ENCODE measurements at places on chromosomes 16 and 17.

DNA sequence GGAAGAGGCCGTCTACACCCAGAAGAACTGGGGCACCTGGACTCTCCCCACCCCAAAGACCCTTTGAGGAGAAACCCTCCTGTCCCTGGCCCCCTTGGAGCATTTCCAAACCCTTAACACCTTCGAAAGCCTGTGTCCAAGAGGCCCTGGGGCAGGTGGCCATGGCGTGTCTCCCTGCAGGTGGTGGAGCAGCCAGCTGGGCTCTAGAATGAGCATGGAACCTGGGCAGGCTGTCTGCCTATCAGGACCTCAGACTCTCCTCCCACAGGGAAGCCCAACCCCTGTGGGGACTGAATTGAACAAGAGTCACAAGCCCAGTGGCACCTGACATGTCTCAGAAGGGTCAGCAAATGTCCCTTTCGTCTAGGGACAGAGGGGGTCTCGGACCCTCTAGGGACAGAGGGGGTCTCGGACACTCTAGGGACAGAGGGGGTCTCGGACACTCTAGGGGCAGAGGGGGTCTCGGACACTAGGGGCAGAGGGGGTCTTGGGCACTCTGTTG lies 8.4 kb downstream of the CBX4 start:
- DNase-seq, result no peak

DNA sequence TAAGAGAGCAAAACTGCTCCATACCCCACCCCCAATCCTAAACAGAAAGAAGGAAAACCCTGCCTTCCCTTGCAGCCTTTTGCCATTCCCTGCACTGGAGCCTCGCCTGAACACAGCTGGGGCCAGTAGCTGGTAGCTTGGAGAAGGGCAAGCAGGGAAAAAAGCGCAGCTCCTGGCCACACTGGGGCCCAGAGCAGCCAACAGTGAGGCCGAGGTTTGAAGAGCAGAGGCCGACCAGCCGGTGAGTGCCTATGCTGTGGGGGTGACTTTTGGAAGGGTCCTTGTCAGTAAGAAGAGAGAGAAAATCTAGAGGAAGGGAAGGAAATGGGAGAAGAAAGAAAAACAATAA lies 3.2 kb upstream of the HOXB9 start:
- DNase-seq, result no peak

DNA sequence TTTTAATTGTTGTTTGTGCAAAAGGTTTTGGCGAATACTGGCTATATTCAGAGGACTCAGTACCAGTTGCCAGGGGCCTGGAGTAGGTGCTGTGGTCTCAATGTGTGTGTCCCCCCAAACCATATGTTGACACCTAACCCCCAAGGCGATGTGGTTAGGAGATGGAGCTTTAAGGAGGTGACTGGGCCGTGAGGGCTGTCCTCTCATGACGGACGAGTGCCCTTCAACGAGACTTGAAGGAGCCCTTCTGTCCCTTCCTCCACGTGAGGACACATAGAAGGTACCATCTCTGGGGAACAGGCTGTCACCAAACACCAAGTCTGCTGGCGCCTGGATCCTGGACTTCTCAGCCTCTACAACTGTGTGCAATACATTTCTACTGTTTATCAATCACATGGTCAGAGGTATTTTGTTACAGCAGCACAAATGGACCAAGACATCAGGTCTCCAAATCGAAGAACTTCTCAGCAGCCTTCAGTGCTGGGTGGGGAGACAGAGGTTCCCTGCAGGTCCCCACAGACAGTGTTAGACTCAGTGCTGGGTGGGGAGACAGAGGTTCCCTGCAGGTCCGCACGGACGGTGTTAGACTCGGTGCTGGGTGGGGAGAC lies 24.8 kb upstream of the METRNL start:
- DNase-seq, result no peak

- no peak for DNase-seq
Observed at GRCh38 chr17:32586666-32587065, 99.9 kb downstream of the CDK5R1 start.

- no peak for DNase-seq
Observed at GRCh38 chr16:23608194-23608593, 12.1 kb upstream of the NDUFAB1 start.

GRCh38 chr17:56798916-56799315 lies 34.8 kb downstream of the C17orf67 start:
- peak; percentile 94 for DNase-seq

DNA sequence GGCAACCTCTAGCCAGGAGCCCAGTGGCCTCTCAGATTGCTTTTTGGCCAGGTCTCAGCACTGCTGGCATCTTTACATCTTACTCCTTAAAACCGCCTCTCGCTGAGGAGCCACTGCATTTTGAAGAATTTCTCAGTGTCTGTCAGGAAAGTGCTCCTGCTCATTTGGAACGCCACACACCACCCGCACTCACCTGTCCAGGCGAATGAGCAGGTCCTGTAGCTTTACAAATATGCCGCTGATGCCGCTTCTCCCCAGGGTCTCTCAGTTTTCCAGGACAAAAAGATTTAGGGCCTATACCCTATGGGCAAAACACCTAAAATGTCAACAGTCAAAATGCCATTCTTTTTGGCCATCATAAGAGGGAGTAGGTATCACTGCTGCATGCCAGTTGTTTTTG lies 22.1 kb downstream of the CYB561 start:
- DNase-seq, result no peak

GRCh38 chr17:7589204-7589868 lies 558 bp downstream of the SOX15 start:
- peak; percentile 74 for DNase-seq

GRCh38 chr16:27685807-27686206 lies 135.9 kb downstream of the KATNIP start:
- DNase-seq, result no peak

DNA sequence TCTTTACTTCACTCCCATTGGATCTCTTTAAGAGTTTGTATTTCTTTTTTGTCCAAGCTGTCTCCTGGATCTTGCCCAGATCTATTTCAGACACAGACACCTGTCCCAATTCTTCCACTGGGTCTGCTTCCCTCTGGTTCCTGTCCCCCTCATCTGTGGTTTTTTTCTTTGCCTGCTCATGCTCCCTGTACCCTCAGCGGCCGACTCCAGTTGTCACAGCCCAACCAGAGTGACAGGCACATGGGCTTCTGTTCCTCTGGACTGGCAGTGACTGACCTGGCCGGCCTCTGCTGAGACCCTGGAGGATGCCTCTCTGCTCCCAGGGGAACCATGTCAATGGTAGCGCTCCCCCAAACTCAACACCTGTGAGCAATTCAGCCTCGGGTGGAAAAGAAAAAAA lies 142.6 kb downstream of the WSCD1 start:
- no peak for DNase-seq

DNA sequence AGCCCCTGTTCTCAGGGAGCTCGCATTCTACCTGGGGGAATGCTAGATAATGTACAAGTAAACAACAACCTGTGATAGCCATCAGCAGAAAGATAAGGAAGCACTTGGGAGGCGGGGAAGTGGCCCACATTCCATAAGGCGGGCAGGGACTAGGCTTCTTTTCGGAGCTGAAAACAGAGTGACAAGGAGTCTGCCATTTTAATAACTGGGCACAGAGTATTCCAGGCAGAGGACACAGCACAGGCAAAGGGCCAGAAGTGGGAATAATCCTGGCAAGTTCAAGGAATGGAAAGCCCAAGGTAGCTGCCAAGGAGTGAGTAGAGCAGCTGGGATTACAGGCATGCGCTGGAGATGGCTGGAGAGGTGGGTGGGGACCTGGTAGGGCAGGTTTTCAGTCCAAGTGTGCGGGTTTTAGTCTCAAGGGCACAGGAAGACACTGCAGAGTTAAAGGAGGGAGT lies 24.3 kb downstream of the USP43 start:
- DNase-seq, result no peak

DNA sequence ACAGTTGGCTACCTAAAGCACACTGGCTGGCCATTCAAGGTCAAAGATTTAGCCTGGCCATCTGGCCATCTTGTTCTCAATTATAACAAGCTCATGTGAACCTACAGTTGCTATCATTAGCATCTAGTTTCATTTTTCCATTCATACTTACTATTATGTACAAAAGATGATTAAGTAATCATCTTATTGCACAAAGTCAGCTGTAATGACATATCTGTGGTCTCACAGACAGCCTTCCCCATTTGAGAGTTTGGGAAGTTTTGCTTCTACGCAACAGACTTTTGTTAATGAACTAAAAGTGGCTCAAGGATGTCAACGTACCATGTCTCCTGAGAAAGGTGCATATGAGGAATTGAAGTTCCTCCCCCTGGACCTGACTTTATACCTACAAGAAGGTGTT lies 51.3 kb downstream of the HS3ST3B1 start:
- peak; percentile 85 for DNase-seq
